ENCODE measurements at places on chromosomes 12 and 14.

- DNase-seq, result peak; percentile 11
Observed at GRCh38 chr14:95993768-95994592, 45.2 kb upstream of the C14orf132 start.

DNA sequence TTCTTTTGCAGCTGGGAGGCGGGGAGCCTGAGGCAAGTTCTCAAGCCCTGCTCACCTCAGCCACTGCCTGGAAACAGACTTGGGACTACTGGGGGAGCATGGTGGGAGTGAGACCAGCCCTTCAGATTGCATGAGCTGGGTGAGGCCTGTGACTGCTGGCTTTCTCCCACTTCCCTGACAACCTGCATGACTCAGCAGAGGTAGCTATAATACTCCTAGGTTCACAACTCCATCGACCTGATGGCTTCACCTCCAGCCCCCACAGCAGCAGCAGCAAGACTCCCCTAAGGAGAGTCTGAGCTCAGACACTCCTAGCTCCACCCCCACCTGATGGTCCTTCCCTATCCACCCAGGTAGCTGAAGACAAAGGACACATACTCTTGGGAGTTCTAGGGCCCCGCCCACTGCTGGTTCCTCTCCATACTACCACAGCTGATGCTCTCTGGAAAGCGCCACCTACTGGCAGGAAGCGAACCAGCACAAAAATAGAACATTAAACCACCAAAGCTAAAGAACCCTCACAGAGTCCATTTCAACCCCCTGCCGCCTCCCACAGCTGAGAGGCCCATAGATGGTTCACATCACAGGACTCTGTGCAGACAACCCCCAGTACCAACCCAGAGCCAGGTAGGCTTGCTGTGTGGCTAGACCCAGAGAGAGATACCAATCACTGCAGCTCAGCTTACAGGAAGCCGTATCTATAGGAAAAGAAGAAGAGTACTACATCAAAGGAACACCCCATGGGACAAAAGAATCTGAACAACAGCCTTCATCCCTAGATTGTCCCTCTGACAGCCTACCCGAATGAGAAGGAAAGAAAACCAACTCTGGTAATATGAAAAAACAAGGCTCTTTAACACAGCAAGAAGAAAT is 68.7 kb downstream of the RPAP3 start:
- no peak for DNase-seq

DNA sequence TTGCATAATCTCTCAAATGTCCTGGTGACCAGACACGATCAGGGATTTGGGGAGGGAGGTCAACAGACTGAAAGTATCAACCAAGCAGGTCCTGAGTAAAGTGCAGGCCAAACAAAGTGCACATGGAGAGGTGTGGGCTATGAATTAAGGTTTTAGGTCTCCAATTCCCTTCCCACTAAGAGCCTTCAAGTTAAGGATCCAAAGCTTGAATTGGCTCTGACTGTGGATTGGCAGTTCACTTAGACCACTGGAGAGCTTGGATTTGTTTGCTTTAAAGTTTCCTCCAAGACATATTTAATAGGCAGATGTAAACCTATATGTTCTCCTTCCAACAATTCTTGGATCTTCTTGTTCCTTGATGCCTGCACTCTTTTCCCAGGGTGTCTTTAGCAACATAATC is 129.6 kb upstream of the IGF1 start:
- DNase-seq, result no peak

DNA sequence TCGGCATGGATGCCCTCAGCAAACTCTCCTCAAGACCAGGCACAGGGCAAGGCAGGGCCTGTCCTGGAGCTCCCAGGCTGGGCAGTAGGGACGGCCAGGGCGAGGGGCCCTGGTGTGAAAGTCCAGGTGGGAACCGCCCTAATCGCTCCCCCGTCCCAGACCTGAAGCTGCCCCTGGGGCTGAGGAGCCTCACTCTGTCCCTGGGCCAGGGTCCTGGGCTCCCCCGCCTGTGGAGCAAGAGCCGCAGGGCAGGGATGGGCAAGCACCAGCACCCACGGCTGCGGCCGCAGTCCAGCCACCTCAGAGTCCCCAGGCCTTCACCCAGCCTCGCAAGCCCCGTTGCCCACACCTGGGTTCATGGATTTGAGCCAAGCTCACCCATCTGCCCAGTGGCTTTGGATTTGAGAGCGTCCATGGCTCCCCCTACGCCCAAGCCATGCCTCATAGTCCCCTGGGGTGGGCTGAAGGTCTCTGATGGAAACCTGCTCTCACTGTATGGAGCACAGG is 102.4 kb upstream of the C14orf180 start:
- no peak for DNase-seq

GRCh38 chr14:37597914-37598746 is 2.7 kb downstream of the TTC6 start:
- no peak for DNase-seq

DNA sequence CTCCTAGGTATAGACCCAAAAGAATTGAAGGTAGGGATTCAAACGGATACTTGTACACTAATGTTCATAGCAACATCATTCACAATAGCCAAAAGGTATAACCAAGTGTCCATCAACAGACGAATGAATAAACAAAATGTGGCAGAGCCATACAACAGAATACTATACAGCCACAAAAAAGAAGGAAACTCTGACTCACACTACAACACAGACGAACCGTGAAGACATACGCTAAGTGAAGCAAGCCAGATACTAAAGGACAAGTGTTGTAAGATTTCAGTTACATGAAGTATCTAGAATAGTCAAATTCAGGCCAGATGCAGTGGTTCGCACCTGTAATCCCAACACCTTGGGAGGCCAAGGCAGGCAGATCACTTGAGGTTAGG is 19.1 kb downstream of the CAMKK2 start:
- DNase-seq, result no peak
